Central memory CD4-positive, alpha-beta T cell (primary cell): ENCODE measurements at places on chromosomes 5 and 9.

DNA sequence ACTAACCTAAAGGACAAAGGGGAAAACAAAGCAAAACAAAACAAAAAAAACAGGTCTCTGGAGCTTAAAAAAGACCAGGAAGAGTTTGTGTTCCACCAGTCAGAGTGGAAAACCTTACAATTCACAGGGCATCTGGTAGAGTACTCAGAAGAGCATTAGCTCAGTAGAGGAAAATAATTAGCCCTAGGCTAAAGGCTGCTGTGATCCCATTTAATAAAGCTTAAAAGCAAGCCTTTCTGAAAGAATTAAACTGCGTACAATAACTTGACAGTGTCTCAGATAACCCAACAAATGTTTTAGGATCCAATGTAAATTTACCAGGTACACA lies 7.3 kb downstream of the ECM2 start:
- no peak for DNase-seq

DNA sequence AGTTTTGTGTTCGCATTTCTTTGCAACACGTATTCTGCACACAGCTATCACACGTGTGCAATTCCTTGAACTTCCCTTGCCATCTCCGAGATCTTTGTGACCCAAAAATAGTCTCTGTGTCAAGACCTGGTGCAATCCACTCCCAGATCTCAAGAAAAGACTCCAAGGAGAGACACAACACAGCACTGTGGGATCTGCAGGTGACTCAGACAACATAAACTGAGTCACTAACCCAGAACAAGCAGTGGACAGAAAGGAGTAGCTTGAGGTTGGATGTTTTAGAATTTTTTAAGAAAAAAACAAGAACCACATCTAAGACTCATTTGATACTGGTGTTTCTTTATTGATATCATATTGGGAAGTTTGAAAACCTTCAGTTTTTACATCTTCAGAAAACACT lies 396.9 kb downstream of the AGTPBP1 start:
- DNase-seq, result no peak

- no peak for DNase-seq
Measured at GRCh38 chr5:81140441-81140840, 92.7 kb upstream of the CKMT2 start.

DNA sequence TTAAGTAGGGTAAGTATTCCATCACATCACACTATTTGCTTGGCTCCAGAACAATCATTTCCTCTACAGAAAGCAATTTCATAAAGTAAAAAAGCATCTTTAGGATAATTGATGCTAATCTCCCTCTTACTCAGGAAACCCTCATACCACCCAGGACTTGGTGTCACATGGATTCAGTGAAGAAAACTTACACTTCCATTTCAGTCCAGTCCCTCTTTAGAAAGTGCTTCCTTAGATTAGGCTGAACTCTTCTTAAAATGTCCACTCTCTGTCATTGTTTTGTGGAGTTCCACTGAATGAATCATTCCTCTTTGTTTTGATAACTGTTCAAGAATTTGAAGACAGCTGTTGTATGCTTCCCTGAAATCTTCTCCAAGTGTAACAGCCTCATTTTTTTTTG lies 144.0 kb upstream of the ZNF462 start:
- DNase-seq, result no peak

GRCh38 chr5:68821056-68821455 lies 272.8 kb upstream of the SLC30A5 start:
- DNase-seq, result no peak

DNA sequence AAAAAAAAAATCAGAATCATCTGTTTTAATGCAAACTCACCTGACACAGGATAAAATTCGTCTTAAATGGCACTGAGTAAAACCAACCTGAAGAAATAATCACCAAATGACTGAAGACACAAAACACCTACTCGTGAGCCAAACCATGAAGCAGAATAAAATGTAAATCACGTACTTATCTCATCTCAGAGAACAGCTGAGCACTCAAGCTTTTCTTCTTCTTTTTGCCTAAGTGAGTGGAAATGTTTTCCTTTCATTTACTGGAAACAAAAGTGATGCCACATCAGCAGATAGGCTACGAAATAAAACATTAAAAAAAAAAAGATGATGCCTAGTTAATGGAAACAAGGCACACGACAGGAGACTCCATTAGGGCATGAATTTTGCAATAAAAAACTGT lies 36.4 kb downstream of the ATPSCKMT start:
- no peak for DNase-seq

- no peak for DNase-seq
Measured at GRCh38 chr5:54176066-54176830, 134.1 kb downstream of the ARL15 start.

- DNase-seq, result no peak
Measured at GRCh38 chr9:114494776-114495569, 10.3 kb downstream of the WHRN start.

- DNase-seq, result no peak
Measured at GRCh38 chr5:67643536-67643935, 446.9 kb upstream of the CD180 start.

- no peak for DNase-seq
Measured at GRCh38 chr5:54217826-54218503, 92.4 kb downstream of the ARL15 start.

DNA sequence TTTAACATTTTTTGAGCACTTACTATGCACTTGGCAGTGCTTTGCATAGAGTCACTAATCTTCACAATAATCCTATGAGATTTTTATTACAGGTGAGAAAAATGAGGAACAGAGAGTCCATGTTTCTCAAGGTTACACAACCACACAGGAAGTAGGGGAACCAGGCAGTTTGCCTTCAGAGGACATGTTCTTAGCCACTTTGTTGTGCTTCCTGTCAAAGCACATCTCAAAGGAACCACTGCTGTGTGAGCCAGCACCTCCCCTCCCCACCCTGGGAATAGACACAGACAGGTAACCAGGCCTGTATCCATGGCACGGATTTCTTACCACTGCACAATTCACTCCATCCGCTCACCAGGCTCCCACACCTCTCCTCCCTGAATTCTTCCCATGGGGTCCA lies 6.3 kb upstream of the DNAJB5 start:
- peak; percentile 25 for DNase-seq

GRCh38 chr9:93121316-93122241 lies 12.5 kb downstream of the NINJ1 start:
- DNase-seq, result no peak

GRCh38 chr5:124234022-124234769 lies 512.2 kb downstream of the ZNF608 start:
- no peak for DNase-seq

DNA sequence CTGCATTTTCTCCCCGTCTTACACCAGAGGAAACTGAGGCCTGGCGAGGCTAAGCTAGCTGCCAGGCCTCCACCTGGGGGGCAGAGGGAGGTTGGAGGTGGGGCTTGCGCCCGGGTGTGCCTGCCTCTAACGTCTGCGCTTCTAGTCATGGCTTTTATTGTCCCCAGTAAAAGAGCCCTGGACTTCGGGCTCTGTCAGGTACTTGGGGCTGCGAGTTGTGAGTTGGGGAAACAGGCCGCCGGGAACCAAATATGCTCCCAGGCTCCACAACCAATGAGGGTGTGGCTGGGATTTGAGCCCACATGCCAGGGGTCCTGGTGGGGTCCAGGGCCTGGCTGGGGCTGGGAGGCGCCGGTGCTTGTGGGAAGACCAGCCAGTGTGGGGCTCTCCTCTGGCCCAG lies 57.4 kb upstream of the NOTCH1 start:
- no peak for DNase-seq

DNA sequence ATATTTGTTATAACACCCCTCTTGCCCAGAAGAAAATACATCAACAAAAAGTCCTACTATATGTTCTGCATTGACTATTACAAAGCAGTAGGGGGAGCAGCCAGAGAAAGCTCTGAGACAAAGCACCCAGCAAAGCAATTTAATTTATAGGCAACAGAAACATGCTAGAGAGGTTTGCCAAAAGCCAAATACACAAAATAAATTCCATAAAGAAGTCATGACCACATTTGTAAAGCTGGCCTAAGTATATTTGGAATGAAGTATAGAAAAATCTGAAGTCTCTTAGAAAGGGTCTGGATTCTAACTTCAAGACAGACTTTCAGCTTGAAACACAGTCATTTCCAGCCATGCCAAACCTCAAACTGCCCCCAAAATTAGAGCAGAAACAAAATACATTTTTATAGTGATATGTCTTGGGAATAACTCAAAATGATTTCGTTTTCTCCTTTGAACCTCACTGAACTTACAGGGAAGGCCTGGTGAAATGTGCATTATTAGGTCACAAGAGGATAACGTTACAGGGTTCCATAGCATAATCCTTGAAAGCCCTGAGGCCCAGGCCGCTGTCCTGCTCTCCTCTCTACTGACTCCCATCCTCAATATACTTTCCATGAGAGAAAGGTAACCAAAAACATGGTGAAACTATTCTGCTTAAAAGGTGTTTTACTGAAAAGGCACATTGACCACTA lies 451.8 kb downstream of the RAB3C start:
- DNase-seq, result peak; percentile 52

- DNase-seq, result no peak
Measured at GRCh38 chr9:112772215-112772509, 21.6 kb downstream of the SNX30 start.

- DNase-seq, result no peak
Measured at GRCh38 chr5:147387109-147387508, 122.8 kb downstream of the DPYSL3 start.

DNA sequence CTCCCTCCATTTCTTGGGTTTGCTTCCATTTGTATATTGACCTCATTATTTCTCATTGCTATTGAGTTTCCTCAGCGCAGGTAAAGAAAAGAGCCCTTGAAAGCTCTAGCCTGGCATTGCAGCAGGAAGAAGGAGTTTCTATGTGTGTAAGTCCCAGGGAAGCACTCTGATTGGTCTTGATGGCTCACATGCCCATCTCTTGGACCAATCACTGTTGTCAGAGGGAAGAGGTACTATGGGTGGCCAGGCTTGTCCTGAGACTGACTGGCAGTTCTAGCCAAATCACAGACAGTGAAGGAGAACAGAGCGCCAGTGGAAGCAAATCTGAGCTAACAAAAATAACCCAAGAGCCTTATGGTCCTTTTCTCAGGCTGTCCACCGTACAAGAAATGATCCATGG lies 219.0 kb downstream of the PAX5 start:
- no peak for DNase-seq

GRCh38 chr5:75847561-75848021 lies 130.4 kb upstream of the POC5 start:
- DNase-seq, result no peak

DNA sequence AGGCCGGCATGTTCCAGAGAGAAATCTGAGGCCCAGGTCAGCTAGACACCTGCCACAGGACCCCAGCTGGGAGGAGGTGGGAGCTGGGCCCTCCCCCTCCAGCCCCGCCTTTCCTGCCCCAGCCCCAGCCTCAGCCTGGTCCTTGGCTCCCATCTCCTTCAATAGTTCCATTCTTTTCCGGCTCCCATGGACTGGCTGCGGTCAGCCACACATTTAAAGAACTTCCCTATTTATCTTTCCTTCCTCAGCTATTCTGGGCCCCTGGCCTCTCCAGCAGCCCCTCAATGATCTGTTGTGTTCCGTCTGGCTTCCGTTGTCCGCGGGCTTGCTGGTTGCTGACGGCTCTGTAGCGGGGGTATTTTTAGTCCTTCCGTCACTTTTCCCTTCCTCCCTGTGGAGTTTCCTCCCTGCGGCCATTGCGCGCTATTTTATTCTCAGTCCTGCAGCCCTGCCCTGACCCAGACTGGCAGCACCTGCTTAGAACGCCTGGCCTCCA lies 73.8 kb downstream of the AMBP start:
- DNase-seq, result no peak

GRCh38 chr9:14080959-14081542 lies 232.9 kb downstream of the NFIB start:
- no peak for DNase-seq

DNA sequence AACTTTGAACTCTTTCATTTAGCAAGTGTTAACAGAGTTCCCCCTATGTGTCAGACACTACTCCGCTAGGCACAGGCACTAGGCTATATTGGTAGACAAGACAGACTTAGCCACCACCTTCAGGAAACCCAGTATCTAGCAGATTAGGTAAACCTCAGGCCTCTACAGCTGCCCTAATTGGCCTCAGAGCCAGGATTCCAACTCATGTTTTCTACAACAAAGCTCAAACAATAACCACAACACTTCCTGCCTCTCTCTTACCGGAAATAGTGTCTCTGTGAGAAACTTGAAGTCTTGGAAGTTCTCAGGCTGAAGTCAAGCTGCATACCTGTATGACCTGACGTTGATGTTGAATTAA lies 116.6 kb upstream of the SLC44A1 start:
- DNase-seq, result peak; percentile 91

DNA sequence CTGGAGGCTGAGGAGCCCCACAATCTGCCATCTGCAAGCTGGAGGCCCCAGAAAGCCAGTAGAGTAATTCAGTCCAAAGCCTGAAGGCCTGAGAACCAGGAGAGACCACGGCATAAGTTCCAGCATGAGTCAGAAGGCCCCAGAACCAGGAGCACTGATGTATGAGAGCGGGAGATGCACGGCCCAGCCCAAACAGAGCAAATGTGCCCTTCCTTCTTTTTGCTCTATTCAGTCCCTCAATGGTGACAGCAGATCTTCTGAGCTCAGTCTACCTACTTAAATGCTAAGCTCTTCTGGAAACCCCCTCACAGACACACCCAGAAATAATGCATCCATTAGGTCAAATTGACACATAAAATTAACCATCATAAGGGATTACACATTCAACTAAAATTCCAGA lies 277.6 kb downstream of the ATPSCKMT start:
- DNase-seq, result no peak

DNA sequence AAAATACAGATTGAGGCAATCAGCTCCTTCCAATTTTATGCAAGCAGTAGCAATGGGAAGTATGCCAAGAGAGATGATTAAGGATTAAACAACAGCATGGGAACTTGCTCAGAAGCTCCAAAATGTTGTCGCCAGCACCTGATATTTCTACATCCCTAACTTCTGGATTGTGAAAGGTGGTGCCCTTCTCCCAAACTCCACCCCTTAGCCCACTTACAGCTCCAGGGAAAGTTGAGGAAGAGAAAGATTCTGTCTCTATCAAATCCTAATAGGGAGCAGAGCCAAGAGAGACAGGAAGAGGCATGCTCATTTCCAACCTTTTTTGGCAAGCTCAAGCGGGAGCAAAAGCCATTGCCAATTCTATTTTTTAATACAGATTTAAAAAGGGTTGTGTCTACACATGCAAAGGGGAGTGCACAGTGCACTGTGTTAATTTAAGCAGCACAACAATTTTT lies 92.4 kb upstream of the NR3C1 start:
- no peak for DNase-seq

GRCh38 chr9:121703014-121703734 lies 51.7 kb downstream of the DAB2IP start:
- DNase-seq, result no peak

GRCh38 chr9:128733256-128733655 lies 9.3 kb upstream of the ZDHHC12 start:
- no peak for DNase-seq

- DNase-seq, result no peak
Measured at GRCh38 chr5:91110686-91111085, 272.4 kb downstream of the ARRDC3 start.

- DNase-seq, result no peak
Measured at GRCh38 chr9:119400606-119401005, 31.4 kb upstream of the BRINP1 start.

DNA sequence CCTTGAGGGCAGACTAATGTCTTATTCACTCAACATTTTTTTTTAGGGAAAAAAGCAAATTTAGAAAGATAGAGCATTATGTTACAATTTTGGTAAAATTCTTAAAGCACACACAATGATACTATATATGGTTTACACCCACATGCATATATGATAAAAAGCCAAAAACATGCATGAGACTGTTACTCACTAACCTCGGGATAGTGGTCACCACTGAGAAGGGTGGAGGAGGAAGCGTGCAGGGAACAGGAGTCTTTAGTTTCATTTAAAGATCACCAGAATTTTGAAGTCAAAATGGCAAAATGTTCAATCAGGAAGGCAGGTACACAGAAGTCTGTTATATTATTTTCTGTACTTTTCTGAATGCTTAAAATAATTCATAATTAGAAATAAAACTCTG lies 9.2 kb downstream of the ARL15 start:
- DNase-seq, result no peak
